ENCODE measurements at places on chromosomes 1 and 21.

GRCh38 chr1:110875216-110875731 is 2.3 kb downstream of the CD53 start:
- no peak for DNase-seq

- no peak for DNase-seq
Observed at GRCh38 chr1:227776331-227776771, 39.1 kb upstream of the PRSS38 start.

- DNase-seq, result no peak
Observed at GRCh38 chr1:231201979-231202633, 38.9 kb upstream of the GNPAT start.

- DNase-seq, result no peak
Observed at GRCh38 chr21:42079008-42079938, 8.2 kb downstream of the UMODL1 start.

- DNase-seq, result no peak
Observed at GRCh38 chr1:182217967-182218366, 156.5 kb upstream of the ZNF648 start.

DNA sequence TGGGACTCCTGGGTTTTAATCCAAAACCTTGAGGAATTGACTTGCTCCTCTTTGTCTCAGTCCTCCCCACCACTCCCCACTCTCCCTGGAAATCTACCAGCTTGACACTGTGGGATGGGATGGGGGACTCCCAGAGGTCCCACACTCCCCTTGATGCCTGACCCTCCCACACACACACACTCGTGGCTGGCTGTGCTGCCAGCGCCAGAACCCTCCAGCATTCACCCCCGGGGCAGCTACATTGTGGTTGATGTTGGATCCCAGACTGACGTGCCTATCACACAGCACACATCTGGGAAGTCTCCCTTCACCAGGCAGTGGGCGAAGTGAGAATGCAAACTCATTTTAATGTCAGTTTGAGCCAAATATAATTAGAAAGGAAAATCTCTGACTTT is 10.0 kb downstream of the KIRREL1 start:
- peak; percentile 18 for DNase-seq

- peak; percentile 33 for DNase-seq
Observed at GRCh38 chr1:58815686-58816071, 31.8 kb upstream of the JUN start.

- DNase-seq, result no peak
Observed at GRCh38 chr1:57674801-57675200, 250.9 kb upstream of the DAB1 start.

- no peak for DNase-seq
Observed at GRCh38 chr21:37587203-37587602, 220.6 kb downstream of the DYRK1A start.

DNA sequence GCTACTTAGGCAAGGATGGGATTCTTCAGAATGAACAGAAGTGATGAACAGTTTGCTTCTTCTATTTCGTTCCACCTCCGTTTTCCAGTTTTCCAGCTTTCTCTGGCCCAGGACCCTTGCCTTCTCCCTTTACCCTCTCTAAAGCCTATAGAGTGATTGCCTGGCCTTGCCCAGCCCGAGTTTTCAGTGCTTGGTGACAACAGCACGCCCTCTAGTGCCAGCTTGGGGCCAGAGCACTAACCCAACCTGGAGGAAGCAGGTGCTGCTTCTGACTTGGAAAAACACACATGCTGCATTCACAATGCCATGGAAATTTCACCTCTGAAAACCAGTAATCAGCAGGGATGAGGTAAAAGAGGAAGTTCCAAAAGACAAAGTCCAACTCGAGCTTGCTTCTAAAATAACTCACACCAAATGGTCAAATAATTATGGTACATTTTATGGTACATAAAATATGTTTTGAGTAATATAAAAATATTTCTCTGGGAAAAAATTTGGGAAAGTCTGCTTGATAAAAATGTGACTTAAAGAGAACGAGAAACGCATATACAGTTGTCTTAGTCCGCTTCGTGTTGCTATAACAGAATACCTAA is 26.1 kb downstream of the UBE2T start:
- DNase-seq, result peak; percentile 66

DNA sequence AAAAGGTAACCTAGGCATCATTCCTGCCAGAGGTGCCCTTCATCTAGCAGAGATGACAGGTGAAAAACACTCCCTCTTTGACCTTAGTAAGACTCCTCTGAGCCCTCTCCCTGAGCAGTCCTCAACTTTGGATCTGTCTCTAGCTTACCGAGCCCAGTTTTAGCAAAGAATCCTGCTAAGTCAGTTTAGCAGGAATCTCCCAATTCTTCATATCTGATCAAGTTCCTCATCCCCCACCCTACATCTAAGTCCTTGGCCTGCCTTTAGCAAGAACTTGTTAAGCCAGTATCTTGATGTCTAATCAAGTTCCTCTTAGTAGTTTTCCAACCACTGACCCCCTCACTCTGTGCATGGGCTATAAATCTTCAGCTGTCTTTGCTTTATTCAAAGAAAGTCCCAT is 235.6 kb downstream of the OMA1 start:
- DNase-seq, result no peak

- DNase-seq, result no peak
Observed at GRCh38 chr1:95321531-95321930, 87.5 kb downstream of the RWDD3 start.

GRCh38 chr1:26291433-26291832 is 11.5 kb downstream of the SH3BGRL3 start:
- no peak for DNase-seq

GRCh38 chr1:111208921-111209320 is 8.5 kb upstream of the DENND2D start:
- DNase-seq, result no peak

- DNase-seq, result peak; percentile 13
Observed at GRCh38 chr1:50060279-50060678, 36.5 kb upstream of the AGBL4 start.

DNA sequence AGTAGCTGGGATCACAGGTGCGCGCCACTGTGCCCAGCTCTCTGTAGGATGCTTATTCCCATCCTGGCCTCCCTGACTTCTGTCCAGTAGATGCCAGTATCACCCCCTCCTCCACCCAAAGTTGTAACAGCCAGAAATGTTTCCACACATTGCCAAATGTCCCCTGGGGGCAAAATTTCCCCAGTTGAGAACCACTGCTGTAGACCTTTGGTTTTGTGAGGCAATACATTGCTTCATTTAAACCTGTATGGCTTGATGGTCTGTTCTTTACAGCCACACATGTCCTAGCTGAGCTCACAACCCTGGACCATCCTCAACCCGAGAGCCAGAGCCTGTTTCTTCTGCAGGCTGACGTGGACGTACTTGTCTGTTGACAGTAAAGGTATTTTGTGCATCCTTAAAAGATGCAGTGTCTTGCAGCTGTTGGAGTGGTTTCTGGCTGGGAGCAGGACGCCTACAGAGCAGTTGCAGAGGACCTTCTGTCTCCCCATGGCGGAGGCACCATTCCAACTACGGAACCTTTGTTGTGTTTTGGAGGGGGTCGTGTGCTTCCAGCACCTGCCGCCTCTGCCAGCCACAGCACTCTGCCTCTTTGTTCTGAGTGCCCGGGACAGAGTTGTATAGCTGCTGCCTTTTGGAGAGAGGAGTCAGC is 26.6 kb downstream of the DOP1B start:
- DNase-seq, result no peak

DNA sequence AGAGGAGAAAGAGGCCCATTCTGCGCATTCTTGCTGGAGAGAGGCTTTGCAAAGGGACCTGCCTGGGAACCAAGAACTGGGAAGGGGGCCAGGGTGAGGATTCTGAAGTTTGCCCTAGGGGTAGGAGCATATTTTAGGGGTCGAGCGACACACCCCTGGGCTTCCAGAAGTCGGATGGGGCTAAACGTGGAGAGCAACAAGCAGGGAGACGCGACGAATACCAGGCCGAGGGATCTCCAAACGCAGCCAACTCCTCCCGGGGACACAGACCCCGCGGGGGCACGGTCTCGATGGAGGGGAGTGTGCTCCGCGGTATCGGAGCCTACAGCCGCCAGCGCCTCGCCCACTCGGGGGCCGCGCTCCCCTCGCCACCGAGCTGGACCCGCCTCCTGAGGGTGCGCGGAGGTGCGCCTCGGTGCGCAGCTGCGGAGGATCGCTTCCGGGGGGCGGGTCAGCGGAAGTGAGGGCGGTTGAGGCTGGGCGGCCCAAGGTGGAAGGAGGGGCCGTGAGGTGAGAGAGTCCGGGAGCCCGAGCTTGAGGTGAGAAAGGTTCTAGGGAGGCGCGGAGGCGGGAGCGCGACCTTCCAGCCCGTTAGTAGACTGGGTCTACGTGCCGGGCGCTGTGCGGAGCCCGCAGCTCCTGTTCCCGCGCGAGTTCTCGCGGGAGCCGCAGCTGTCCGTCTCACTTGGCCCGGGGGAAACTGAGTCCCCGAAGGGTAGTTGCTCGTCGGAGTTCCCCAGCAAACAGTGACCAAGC is at the start of gene MTFR1L:
MTFR1L (plus strand) TSS at position 464 of the 756 bp plus-strand sequence. CDS start 3,151 bp downstream, outside the sequence.
- peak; percentile 70 for DNase-seq

- no peak for DNase-seq
Observed at GRCh38 chr1:33370827-33371226, 49.9 kb upstream of the A3GALT2 start.

DNA sequence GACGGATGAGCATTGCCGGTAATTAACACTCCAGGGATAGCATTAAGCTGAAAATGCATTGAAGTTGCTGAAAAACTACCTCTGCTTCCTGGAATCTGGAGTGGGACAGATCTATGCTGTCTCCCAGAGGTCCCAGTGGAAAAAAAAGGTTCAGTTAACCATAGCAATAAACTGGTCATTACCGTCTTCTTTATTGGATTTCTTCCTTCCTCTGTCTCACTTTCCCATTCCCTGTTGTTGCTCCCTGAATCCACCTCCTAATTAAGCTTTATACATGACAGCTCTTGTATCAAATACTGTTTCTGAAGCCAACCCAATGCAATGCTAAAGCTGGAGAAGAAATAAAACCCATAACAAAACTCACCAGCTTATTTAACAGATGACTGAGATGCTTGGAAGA is 1805.9 kb downstream of the NCAM2 start:
- DNase-seq, result no peak

DNA sequence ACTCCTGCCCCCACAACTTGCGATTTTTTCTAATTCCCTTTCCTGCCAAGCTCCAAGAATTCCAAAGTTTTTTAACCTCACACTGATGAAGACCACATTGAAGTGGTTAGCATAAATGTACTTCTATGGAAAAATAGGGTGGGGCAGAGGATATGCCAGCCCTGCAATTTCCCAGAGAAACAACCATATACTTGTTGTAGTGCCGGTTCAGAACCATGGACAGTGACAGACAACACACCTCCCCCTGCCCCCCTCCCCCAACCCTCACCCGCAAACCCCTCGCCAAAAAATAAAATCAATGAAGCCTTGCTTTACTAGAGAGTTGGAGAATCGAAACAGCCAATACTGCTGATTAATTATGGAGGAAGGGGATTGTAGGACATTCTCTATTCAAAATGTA is 109.5 kb upstream of the GRIK3 start:
- DNase-seq, result no peak

DNA sequence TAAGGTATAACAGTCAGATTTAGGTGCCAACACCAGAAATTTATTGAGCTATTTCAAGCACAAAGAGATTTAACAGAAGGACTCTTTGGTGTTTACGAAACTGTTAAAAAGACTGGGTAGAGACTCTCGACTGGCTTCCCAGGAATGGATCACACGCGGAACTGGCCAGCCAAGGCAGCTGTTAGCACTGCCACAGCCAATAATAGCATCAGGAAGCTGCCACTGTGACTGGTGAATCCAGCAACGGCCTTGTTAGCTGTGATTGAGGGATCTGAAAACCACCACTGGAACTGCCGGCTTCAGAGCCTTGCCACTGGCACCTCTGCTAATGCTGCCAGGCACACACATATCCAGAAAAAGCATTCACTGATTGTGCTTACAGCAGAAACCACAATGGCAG is 10.6 kb upstream of the SIM2 start:
- DNase-seq, result no peak

- DNase-seq, result no peak
Observed at GRCh38 chr1:46487818-46488218, 1.8 kb upstream of the DMBX1 start.

GRCh38 chr1:221315330-221315729 is 426.6 kb downstream of the DUSP10 start:
- DNase-seq, result no peak

DNA sequence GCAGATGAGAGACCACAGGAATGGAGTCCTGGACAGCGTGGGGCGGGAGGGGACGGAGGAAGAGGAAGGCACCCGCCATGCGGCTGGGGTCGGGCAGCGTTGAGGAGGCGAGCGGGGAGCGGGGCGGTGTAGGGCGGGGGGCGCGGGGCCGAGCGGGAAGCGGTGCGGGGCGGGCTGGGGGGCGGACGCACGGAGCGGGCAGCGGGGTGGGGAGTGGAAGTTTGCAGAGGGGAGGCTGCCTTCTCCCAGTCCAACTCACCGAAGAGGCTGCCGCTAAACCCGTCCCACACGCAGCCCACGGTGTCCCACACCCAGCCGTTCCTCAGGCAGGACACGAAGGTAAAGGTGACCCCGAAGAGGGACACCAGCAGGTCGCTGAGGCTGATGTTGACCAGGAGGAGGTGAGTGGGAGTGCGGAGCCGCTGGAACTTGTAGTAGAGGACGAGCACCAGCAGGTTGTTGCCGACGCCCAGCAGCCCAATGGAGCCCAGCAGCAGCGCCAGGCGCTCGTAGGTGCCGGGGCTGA is 483 bp downstream of the CHML start:
- DNase-seq, result peak; percentile 44

GRCh38 chr1:96185181-96185580 is 536.4 kb upstream of the PTBP2 start:
- DNase-seq, result no peak

DNA sequence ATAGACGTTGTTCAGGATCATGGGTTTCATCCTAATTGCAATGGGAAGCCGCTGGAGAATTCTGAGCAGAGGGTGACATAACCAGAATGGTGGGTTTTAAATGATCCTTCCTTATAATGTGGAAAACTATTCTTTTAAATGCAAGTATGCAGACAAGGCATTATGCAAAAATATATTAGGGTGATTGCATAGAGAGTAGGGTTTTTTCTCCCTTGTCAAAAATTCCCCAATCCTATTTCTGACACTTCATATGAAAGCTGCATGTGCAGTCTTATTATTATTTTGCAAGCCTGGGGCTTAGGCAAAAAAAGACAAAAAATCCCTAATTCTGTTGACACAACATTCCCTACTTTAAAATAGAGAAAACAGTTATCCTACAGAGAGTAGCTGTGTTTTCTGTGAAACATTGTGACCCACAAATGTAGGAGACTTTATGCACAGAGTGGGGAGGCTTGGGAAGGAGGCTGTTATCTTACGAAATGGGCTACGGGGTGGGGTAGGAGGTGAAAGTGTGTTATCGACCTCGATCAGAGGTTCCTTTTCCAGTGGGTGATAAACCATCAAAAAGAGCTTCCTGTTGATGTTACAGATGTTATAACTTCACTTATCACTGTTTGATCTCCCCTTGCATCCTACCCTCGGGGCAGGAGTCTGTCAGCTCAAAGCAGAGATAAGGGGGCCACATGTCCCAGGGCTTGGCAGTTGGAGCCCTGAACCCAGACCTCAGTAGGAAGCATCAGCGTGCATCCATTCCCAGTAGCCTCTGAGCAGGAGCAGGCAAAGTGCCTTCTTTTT is 27.2 kb downstream of the RHEX start:
- DNase-seq, result no peak

- DNase-seq, result no peak
Observed at GRCh38 chr1:93591676-93592550, 89.7 kb downstream of the BCAR3 start.

Measured in H4 (cell line).